HFFc6 (cell line): ENCODE measurements at places on chromosomes 11 and 22.

DNA sequence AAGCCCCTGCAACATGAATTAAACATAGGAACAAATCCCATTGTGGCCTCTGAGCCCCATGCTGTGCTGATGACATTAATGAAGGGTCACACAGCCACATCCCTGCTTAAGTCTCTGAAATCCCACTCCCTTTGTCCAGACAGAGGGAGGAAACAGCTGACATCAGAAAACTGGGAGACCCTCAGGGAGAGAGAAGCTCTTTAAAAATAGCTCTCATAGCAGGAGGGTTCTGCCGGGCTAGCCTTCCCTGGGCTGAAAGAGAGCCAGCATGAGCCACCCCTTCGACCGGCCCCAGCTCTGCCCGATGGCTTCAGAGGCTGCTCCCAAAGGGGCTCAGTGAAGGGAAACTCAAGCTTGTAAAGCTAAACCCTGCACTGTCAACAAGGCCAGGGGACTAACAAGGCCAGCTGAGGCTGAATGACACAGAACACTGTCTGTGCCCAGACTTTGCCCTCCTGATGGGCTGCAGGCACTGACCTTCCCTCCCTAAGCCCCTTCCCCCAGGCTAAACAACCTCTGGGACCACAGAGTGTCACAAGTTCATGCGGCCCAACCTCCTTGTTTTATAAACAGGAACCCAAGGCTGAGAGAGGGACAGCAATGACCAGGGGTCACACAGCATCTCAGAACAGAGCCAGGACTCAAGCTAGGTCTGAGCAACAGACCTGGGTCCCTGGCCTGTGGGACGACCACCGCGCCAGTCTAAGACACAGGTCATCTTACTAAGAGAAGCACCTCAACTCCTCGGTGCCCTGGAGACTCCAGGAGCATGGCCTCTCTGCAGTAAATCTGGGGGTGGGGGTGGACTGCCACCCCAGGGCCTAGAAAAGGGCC, 163.8 kb downstream of the CHST1 start:
- DNase-seq = no peak

DNA sequence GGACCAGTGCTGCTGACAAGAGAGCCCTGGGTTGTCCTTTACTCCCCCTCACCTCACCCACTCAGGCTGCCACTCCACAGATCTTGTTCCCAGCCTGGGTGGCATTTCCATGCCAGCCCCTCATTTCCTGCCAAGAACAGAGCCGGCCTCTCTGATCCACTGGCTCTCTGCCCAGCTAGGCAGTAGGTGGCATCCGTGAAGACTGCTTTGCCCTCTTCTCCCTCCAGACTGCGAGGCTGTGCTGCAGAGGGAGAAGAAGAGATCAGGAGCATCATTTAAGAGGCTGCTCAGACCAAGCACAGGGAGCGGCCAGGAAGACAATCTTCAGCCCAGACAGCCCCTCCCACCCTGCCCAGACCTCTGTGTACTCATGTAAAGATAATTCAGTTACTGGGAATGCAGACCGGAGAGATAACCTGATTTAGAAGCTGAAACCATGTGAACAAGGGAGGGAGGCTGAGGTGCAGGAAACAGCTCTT, 126.9 kb upstream of the NCAM1 start:
- DNase-seq = no peak

DNA sequence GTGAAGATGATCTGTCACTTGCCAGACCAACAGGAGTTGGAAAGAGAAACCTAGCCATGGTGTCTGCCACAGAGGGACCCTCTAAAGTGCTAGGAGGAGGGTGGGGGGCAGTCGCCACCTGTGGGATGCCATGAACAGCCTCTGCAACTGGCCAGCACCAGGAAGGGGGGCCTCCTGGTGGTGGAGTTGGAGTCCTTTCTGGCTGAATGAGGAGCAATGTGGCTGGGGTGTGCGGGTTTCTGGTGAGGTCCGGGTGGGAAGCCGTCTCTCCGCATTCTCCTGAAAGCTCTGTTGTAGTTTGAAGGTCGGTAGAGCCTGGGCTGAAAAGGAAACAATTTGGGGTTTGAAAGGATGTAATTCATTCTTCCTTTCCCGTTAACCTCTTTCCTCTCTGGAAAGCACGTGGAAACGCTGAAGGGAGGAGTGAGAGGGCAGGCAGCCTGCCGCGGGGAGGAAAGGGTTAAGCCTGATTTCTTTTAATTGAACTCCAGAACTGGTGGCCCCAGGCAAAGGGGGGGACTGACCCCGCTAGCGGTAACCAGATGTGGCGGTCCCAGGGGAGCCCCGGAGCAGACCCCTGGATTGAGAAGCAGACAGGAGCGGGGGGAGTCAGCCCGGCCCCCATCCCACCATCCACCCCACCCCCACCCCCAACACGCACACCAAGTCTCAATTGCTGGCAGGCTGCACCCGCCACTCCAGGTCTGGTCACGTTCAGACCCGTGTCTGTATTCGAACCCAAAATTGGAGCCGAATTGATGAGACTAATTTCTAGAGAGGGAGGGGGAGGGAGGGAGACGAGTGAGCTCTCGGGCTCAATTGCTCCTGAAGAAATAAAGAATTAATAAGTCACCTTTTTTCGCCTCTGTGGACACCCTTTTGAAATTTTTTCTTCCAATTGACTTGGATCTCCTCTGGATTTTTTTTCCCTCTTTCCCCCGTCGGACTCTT, 1.8 kb upstream of the FLI1 start:
- no peak for DNase-seq

GRCh38 chr22:19197997-19198865, 19.7 kb upstream of the SLC25A1 start:
- DNase-seq = no peak

DNA sequence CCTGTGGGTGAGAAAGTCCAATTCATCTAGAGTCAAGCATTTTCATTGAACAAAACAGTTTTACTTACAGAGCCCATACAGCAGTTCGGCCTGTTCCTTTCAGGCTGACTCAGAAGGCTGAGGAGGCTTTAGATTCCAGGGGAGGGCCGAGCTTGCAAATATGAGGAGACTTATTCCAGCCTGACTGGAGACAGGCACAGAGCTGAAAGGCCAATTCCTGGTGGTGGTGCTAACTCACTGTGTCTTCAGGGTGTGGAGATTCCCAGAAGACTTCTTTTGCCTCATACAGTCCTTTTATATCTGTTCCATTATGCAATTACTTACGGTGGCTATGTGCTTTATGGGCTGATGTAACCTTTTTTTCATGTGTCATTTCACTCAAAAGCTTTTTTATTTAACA, at the start of gene OR51E2:
TSS of gene OR51E2 (minus strand) at position 269 of the 400 bp plus-strand sequence. CDS start 15,142 bp downstream, outside the sequence.
- DNase-seq = no peak

- DNase-seq = no peak
Observed at GRCh38 chr11:128367573-128367972, 219.8 kb downstream of the ETS1 start.

- no peak for DNase-seq
Observed at GRCh38 chr11:12143461-12144258, 33.3 kb downstream of the MICAL2 start.

DNA sequence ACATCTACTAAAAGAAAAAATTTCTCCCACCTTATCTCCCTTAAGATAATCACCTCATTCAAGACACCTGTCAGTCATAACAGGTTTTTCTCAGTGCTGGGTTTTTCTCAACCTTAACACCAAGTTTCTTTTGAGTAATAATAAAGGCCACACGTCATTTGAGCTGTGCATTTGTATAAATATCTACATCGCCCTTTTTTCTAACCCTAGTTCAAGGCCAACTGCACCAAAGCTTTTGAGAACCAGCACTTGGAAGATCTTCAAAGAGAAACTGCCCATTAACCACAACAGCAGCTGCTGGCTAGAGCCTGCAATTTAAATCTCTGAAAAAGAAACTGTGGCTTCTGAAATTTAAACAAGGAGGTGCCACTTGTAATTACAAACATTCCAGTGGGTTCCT, 6.9 kb downstream of the CADM1 start:
- DNase-seq = no peak

- DNase-seq = no peak
Observed at GRCh38 chr11:63622323-63622722, 8.1 kb upstream of the PLAAT3 start.

GRCh38 chr11:91926965-91927364, 297.7 kb upstream of the FAT3 start:
- DNase-seq = no peak

GRCh38 chr11:61869708-61870451, 21.5 kb downstream of the FADS3 start:
- DNase-seq = no peak

DNA sequence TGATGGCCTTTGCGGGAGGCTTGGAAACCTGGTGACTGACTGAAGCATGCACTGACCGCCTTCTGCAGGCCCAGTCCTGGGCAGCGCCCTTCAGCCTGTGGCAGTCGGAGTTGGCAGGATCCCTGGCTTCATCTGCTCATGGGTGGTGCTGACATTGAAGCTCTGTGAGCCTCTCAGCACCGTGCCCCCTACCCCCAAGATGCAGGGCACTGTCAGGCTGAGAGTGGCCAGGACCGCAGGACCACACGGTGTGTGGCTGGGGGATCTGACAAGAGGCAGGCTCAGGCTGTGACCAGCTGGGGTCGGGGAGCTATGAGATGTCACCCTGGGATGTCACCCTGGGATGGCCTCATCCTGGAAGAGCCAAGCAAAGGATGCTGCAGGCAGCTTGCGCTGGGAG, 32.7 kb downstream of the TBC1D22A start:
- DNase-seq = no peak

DNA sequence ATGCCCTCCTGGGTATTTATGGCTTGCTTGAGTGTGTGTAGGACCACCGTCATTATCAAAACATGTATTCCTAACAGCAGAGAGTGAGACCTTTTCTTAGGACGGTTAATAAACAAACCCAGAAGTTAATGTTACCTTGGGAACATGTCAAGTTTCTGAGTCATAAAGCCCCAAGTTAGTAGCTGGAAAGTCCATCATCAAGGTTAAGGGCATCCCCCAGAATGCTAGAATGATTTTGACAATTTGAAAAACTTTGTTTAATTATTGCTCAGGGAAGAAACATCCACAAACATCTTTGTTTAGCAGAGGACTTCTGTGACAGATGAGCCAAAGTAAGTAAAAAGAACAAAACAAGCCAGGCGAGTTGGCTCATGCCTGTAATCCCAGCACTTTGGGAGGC, 20.0 kb downstream of the CAVIN3 start:
- no peak for DNase-seq

DNA sequence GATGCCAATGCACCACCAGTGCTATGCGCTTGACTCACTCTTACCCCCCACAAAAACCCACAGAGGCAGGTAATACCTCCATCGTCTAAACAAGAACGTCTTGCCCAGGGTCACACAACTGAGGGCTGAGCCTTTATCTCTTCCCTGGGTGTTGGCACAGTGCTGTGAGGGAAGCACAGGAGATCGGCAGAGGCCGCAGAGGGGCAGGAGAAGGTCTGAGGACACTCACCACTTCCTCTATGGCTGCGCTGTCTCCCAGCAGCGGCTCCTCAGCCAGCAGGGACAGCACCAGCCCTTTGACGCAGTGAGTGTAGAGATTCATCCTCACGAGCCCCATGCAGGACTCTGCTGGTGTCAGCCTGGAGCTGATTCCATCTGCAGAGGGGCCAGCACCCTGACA, 19.9 kb downstream of the HPS4 start:
- peak; percentile 14 for DNase-seq

GRCh38 chr11:6377902-6378639, 12.2 kb upstream of the SMPD1 start:
- no peak for DNase-seq

- no peak for DNase-seq
Observed at GRCh38 chr11:75536786-75537641, 11.3 kb upstream of the GDPD5 start.

DNA sequence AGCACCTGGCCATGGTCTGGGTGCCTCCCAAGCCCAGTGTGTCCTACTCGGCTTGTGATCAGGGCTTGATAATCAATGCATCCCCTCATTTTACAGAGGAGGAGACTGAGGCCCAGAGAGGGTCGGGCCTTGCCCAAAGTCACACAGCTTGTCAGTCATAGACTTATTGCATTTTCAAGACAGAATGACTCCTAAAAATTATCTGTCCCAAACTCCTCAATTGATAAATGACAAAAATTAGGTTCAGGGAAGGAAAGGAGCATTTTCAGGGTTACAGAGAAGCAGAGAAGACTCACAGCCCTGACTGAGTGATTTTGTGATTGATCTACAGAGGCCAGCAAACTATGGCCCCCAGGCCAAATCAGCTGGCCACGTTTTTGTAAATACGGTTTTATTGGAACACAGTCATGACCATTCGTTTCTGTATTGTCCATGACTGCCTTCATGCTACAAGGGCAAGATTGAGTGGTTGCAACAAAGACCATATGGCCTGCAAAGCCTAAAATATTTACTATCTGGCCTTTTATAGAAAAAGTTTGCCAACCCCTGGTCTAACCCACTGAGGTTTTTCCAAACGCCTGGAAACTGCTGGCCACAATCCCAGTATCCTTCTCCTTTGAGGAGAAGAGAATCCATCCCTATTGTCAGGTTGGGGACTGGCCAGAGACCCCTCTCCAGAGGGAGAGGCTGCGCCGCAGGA, 35.1 kb upstream of the NAV2 start:
- no peak for DNase-seq

GRCh38 chr11:103091064-103091800, 728 bp downstream of the DCUN1D5 start:
- no peak for DNase-seq

DNA sequence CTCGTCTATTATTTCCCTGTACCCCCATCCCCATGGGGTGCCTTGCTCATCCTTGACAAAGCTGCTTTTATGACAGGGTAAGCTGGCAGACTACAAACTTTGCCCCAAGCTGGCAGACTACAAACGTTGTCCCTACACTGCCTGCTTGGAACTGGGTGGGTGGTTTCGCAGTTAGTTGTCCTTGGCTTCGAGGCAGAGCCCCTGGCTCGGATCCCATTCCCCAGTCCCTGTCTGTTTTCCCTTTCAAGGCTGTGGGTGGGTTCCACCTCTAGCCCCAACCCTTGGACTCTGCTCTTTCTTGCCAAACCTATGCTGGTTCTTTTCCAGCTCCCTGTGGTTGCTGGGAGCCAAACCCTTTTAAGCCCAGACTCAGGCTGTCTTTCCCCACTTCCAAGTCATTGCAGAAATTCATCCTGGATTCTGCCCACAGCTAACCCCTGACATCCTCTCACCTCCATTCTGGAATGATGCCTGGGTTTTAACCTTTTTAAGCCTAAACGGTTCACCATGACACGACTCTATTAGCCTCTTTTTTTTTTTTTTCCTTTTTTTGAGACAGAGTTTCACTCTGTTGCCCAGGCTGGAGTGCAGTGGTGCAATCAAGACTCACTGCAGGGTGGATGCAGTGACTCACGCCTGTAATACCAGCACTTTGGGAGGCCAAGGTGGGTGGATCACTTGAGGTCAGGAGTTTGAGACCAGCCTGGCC, 9.2 kb upstream of the RBM14 start:
- peak; percentile 15 for DNase-seq
